ENCODE measurements at places on chromosomes 7 and 10. TPM values are rescaled to one million over a fixed set of nuclear protein-coding genes. Genes with fewer than 3 reads are reported as not detected.

Gene SPDYE1
- not detected for total RNA-seq

GRCh38 chr10:95444792-95445191, 116.4 kb downstream of the SORBS1 start:
- DNase-seq = no peak

- DNase-seq = no peak
These were observed 64.8 kb downstream of the REEP3 start for GRCh38 chr10:63586043-63586442.

- no peak for DNase-seq
These were observed 198.5 kb downstream of the CACNA2D1 start for GRCh38 chr7:82244947-82245517.

Gene IFIT1
- 3.3 TPM for total RNA-seq

- DNase-seq = no peak
These were observed 61.0 kb downstream of the SND1 start for GRCh38 chr7:127713006-127713405.

Gene PRSS37
- not detected for total RNA-seq

- DNase-seq = no peak
These were observed 874 bp upstream of the BAMBI start for GRCh38 chr10:28676326-28676967.

DNA sequence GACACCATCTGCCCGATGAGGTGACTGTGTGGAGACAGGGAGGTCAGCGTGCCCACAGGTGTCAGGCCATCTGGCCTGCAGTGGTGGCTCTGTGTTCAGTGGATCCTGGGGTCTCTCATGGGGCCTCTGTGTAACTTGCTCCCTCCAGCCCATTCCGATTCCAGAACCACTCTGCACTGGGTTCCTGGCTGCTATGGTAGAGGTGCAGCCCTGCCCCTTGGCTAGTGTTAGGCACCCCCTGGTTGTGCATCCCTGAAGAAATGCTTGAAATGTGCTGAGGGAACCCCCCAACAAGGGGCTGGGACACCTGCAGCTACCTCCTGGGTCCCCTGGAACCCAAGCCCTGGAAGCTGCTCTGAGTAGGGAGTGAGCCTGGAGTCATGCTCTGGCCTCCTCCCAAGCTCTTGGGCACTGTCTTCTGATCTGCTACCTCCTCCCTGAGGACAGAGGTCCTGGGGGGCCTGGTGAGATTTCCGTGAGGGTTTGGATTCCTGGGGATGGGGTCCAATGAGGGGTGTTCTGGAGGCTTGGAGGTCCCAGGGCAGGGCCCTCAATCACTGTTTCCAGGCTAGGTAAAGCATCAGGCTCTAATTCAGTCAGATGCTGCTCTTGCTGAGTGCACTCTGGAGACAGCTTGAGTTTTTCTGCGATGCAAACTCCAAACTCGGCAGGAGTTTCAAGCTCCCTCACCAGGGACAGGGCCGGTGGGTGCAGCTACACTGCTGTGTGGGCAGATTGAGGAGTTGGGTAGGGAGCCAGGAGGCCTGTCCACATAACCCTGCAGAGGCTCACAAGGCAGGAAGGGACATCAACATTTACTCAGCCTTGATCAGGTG, 27.7 kb downstream of the RAMP3 start:
- DNase-seq = no peak

Gene CCDC3
- 4.7 TPM for total RNA-seq

GRCh38 chr10:118439824-118440223, 97.7 kb upstream of the FAM204A start:
- DNase-seq = no peak
